ENCODE measurements at places on chromosomes 13 and 19. TPM values are rescaled to one million over a fixed set of nuclear protein-coding genes. Genes with fewer than 3 reads are reported as not detected.

IFI30 gene
- 11.3 TPM for polyA plus RNA-seq

OLFM4 gene
- 0.57 TPM for polyA plus RNA-seq

DNA sequence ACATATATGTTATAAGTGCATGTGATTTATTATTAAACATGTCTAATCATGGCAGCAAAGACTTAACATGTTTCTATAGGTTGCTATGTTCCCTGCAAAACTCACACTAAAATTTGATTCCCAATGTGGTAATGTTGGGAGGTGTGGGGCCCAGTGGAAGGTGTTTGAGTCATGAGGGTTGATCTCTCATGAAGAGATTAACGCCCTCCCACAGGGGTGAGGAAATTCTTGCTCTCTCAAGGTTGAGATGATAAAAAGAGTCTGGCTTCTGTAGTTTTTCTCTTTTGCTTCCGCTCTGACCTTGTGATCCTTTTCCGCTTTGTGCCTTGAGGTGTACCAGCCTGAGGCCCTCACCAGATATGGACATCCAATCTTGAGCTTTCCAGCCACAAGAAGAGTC lies 737.5 kb upstream of the SLITRK5 start:
- no peak for DNase-seq

PRKD2 gene
- 39.6 TPM for polyA plus RNA-seq

GRCh38 chr19:4372165-4373012 lies 28.0 kb downstream of the SH3GL1 start:
- DNase-seq: no peak

CEACAM16 gene
- not detected for polyA plus RNA-seq

DNA sequence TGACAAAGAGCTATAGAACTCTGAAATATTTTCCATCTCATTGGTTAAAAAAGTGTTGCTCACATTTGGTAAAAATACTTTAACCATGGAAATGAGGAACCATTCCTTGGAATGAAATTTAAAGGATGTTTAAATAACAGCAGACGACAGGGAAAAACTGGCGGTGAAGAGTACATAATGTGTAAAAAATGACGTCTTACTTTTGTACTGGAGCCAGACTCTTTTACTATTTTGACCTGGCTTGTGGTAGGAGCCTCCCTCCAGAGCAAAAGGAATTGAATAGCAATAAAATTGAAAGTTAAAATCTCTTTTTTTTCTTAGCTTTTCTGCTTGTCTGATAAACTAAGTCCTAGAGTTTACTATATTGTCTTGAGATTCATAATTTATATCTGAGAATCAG lies 426.2 kb upstream of the KLHL1 start:
- DNase-seq: no peak
